ENCODE measurements at places on chromosomes 2 and 18.

DNA sequence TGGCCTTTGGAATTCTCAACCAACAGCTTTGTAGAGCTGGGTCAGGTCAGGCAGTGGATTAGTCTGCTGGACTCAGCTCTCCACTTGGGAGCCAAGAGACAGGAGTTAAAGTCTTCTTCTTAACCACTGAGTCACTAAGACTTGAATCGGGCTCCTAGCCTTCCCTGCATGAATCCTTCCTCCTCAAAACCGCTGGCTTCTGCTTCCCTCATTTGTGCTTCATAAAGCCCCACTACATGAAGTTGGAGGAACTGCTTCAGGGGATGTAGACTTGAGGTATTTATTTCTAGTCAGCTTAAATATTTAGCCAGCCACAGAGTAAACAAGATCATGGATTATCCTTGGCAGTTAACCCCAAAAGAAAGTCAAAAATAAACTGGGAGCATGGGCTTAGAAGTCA, 536.3 kb upstream of the TNP1 start:
- DNase-seq: no peak

DNA sequence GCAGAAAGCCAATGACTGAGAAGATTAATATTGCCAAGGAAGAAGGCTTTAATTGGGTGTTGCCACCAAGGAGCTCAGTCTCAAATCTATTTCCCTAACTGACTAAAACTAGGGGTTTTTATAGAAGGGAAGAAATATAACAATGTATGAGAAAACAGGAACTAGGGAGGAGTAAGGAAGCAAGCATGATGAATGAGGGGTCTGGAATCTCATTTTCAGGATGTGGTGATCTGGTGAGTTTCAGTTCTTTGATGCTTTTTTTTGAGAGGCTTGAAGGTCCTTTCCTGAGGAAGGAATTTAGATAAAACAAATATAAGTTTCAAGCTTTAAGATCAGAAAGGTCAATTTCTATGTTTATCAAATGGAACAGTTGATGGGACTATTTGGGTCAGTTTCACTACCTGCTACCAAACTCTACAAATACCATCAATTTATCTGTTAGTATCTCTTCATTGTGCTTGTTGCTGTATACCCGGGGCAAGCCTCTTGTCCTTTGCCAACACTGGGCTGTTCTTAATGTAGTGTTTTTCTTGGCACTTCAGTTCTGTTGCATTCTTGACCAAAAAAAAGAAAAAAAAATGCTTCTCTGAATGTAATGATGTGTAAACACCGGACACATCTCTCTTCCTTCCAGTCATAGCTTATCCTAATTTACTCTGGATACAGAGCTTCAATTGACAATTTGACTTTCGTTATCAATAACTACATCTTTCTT, 357.0 kb downstream of the GALNT13 start:
- no peak for DNase-seq

GRCh38 chr2:45436456-45436855, 174.6 kb downstream of the SRBD1 start:
- DNase-seq: no peak

GRCh38 chr2:98376301-98376910, 30.1 kb downstream of the CNGA3 start:
- DNase-seq: no peak

DNA sequence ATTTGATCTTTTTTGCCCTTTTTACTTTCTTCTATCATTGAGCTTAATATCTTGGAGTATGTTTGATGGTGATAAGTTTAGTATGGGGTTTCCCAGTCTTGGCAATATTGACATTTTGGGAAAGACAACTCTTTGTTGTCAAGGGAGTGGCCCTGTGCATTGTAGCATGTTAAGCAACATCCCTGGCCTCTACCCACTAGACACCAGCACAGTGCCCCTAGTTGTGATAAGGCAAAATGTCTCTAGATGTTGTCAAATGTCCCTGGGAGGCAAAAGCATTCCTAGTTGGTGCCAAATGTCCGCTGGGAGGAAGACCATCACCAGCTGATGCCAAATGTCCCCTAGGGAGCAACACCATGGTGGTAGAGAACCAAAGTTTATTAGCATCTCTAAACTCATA, 28.2 kb downstream of the GULP1 start:
- no peak for DNase-seq

DNA sequence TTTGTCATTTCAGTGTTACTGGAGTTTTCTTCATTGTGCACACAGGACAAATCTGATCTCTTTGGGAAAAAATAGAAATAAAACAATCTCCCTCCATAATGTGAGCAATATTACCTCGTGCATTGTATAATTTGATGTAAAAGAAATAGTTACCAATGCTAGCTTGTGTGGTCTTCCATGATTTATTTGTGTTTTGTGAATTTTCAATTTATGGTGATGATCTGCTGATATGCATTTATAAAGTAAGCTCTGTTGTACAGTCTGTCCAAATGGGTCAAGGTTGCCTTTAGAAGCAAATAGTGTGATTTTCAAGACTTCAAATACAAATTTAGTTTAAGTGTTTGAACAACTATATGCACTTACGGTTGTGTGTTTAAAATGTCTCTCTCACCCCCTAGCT, 50.9 kb downstream of the STAT1 start:
- no peak for DNase-seq

DNA sequence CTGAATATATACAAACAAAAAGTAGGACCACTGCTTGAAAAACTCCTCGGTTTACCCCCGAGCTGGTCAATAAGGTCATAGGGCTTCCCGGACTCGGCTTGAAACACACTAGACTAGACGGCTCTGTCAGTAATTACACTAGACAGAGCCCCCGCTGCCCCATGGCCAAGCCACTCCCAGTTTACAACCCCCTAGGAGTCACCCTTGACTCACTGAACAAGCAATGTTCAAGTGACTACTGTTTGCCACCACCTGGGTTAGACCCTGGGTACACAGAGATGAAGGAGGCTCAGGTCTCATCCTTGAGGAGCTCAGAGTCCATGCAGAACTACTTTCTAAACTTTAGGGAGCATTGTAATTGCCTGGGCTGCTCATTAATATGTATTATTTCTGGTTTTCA, 13.7 kb upstream of the PRELID3A start:
- DNase-seq: no peak

- no peak for DNase-seq
These were observed 376.5 kb downstream of the TMEM182 start for GRCh38 chr2:103138123-103138901.

DNA sequence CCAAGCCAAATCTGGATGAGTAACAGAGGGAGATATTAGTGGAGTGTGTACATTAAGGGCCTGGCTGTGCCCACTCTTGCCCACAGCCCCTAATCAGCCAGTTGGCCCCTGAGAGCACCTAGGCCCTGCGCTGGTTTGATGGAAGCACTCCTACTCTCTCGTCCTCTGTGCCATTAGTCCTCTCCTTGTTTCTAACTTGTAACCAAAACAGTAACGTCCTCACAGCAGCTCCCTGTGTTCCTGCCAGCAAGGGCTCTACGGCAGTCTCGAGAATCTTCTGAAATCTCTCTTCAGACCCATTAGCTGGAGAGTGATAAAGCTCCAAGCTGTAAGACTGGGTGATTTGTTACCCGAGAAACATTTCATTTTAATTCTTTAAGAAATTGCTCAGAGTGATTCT, 76.1 kb downstream of the LRRC30 start:
- DNase-seq: no peak

- peak; percentile 55 for DNase-seq
These were observed 8.6 kb upstream of the CRYBA2 start for GRCh38 chr2:219001577-219002394.

DNA sequence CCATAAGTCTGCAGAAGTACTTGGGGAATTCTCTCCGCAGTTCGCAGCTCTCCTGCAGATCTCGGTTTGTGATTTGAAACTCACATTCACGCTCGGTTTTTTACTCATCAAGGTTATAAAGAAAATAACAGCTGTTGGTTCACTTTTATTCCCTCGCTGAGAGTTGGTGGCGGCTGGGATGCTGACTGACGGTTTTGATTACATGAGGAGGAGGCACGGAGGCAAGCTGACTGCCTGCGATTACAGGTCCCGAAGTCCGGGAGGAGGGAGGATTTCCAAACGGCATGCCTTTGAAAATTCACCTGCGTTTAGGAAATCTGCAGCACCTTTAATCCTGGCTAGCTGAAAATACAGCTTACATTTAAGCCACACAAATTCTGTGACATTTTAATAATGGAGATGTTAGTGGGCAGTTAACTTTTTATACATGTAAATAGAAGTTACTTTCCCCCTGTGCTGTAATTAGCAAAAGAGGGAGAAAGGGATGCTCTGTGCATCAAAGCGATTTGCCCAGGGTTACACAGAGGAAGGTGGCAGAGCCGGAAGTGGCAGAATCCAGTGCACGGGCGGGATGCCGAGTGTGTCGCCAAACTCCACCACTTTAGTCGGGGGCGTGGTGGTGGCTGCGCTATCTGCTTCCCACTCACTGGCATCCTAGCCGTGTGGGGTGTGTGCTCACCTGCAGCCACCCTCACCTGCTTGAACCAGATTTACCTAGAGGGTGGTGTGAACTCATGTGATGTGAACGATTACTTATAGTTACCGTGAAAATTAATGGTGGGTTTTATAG, 14.7 kb downstream of the AGAP1 start:
- no peak for DNase-seq

GRCh38 chr2:165563468-165564225, 94.1 kb downstream of the CSRNP3 start:
- DNase-seq: no peak

GRCh38 chr18:47587587-47587986, 336.1 kb upstream of the SKOR2 start:
- no peak for DNase-seq

GRCh38 chr2:85887566-85888019, 1.2 kb downstream of the ST3GAL5 start:
- DNase-seq: peak; percentile 27

DNA sequence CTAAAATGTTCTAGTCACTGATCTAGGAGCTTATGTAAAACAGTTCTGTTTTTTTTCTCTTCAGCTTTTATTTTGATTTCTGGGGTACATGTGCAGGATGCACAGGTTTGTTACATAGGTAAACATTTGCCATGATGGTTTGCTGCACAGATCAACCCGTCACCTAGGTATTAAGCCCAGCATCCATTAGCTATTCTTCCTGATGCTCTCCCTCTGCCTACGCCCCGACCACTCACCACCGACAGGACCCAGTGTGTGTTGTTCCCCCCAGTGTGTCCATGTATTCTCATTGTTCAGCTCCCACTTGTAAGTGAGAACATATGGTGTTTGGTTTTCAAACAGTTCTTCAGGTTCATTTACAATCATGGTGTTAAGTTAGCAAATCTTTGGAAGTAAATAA, 84.8 kb upstream of the PROKR1 start:
- DNase-seq: no peak

DNA sequence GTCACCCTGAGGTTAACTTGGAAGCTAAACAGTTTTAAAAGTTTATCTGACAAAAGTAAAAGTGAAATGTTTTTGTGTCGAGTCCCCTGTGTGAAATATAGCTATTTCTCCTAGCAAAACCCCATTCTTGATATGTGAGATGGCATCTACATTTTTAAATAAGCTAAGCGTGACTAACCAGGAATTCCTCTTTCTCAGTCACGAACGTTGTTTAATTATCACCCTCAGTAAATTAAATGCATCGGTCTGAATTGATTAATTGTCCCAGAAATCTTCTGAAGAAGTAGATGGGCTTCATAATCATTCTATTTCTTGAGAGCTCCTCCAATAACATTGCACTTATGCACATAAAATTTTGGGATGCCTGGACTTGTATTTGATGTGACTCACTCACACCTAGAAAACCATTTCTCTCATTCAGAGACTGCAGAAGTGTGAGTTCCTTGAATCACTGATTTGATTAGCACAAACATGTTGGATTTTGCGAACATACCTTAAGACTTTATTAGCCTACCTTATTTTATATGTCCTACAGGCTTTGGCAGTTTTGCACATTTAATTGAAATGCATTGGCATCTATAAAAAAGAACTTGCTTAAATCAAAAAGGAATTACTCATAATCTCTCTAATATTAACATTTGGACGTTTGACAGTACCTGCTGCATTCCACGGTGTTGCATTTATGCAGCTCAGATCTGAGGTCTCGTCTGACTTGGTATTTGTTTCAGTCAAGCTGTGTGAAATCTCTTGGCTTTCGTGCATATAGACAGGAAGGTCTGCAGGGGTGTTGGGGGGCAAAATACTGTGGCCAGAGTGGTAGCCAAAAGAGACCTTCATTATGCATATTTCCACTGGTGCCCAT, 475.2 kb downstream of the EPHA4 start:
- no peak for DNase-seq

GRCh38 chr2:237264480-237265219, 149.3 kb downstream of the COL6A3 start:
- no peak for DNase-seq

DNA sequence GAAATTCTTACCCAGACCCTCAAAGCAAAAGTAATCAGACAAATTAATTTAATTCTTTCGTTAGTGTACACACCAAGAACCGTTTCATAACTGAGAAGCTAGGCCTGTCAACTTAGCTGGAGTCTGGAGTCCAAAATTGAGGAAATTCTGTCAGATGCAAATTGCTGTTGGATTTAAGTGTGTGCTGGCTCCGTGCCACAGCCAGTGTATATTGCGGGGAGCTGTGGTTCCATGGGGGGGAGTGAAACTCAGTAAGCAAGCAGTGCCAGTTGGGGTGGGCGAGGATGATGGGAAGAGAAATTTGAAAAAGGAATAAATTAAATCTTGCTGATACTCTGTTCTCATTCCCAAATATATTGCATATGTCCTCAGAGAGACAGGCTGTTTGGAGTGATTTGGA, 4.0 kb downstream of the ARPC2 start:
- DNase-seq: no peak

DNA sequence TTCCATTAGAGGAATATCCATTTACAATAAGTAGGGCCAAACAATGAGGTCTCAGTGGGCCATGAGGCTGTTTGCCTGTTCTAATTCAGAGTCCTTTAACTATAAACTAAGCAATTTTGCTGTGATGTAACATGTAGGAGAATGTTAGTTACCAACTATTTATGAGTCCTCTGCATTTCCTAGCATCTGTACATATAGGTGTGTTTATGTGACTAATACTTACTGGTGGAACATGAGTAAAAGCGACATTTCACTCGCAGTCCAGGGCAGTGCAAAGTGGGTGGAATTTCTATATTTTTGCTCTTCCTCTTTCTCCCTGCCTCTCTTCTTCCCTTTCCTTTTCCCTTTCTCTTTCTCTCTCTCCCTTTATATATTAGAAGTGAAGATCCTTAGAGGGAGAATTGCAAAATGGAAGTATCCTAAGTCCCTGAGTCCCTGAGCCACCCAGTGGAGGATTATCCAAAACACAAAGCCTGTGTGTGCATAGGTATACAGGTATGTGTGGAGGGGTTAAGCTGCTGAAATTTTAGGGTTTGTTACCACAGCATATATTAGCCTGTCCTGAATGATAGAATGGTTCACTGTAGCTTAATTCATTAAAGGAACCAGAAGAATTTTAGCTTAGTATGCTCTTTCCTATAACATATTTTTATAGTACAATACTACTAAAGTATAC, 487.0 kb upstream of the FANCL start:
- no peak for DNase-seq
